ENCODE measurements at places on chromosomes 5 and 9.

DNA sequence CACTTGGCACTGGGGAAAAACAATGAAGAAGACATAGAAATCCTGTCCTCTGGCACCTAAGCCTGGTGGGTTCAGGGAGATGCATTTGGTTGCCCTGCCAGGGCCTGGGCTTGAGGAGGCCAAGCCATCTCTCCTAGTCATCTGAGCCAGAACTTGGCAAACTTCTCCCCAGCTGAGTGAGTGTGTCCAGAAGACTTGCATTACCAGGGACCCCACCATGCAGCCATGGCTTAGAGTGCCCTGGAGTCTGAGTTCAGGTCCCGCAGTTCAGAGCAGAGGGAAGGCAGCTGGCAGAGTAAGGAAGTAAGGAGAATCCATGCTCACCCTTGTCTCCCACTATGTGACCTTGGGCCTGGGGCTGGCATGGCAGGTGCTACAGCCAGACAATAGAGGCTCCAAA, 37.4 kb upstream of the FCN1 start:
- no peak for DNase-seq

DNA sequence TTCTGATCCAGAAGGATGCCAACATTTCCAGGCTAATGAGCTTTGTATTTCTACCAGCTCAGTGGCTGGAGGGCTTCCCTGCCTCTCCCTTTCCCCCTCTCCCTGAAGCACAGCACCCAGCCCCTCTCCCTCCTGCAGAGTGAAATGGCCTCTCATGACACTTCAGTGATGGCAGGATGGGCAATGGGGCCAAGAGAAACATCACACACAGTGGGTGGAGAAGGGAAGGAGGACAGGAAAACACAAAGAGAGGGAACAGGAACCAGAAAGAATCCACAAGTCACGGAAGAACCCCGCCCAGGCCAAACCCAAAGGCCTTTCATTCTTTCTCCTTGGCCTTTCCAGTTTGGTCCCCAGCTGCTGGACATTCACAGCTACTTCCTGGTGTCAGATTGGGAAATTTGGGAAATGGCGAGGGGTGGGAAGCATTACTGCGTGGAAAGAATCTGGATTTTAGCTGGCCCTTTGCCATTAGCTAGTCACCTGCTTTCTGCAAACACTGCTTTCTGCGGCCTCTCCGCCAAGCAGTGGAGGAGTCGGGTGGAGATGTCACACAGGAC, 82.6 kb downstream of the GLDC start:
- DNase-seq = no peak

- DNase-seq = no peak
Observed at GRCh38 chr9:22170990-22171670, 162.0 kb upstream of the CDKN2B start.

DNA sequence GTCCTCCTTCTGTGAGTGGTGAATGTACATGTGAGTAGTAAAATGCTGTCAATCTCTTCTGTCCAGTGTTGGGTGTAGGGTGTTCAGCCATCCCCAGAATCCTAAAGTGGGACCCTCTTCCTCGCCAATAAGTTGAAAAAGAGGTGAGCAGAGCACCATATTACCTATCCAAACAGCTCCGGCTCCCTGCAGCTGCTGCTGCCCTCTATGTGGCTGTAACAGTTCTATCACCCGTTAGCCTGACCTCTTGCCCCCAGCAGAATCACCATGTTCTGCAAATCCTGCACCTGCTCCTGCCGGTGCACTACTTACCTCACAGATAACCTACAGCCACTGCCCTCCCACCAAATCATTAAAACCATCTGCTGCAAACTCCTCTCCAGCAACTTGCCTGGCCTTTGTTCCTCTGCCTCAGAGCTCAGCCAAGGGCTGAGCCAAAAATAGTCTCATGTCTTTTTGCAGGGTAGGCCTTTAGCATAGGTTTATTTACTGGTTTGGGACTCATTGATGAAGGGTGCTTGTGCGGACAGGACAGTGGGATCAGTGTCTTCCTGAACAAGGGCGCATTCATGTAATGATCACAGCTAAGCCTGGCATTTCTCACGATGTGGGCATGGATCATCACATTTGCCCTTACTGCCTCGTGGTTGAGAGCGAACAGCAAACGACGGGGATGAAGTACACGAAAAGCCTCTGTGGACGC, 49.6 kb upstream of the CCL21 start:
- DNase-seq = peak; percentile 37

GRCh38 chr9:122207096-122207495, 21.7 kb downstream of the LHX6 start:
- DNase-seq = no peak

GRCh38 chr9:107513464-107514100, 24.0 kb upstream of the KLF4 start:
- DNase-seq = no peak

Measured in midbrain (tissue), 1 donor.